Heart left ventricle (tissue), 16 donors: ENCODE measurements at places on chromosomes 3 and 15.

GRCh38 chr15:60093273-60094067, 89.4 kb downstream of the FOXB1 start:
- DNase-seq: no peak

DNA sequence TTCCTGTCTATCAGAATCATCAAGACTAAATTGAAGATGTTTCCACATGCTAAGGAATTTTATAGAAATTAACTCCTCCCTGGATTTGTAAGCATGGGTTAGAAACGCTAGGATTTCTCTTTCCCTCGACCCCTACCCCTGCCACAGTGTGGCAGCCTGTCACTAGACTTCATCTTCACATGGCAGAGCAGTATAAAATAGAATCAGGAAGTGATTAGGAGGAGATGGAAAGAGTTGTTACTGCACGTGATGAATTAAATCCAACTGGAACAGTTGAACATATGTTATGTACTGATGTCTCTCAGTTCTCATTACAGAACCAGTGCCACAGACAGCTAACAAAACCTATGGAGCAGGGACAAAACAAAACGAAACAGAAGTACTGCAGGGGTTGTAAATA, 130.0 kb upstream of the BNIP2 start:
- DNase-seq: no peak

- DNase-seq: no peak
These were observed 4.6 kb downstream of the FBXL22 start for GRCh38 chr15:63601704-63602185.

DNA sequence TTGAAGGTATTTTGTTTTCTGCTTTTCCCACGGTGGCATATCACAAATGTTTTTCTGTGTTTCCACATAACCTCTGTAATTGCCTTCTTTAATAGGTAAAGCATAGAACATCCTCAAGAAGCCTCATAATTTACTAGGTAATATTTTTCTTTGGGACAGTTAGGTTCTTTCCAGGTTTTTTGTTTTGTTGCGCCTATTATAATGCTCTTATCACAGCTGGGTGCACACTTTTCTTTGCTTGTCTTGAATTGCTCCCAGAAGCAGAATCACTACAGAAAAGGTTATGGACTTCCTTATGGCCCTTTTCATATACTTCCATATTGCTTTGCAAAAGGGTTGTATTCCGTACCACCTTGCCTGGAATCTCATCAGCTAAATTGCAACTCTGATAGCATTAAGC, 213.5 kb downstream of the RYR3 start:
- DNase-seq: no peak

DNA sequence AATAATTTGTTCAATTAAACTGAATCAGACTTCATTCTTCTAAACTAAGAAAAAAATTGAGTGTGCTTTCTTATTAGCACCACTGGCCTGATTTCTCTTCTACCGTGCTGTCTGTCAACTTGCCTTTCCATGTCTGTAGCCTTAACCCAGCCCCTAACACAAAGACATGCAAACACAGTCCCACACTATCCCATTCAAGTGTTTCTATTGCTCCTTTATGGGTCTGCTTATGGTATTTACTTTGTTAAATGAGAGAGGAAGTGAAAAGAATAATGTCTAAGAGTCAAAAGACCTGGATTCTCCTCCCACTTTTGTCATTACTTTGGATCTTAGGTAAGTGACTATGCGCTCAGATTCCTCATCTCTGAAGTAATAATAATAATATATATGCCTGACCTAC, 55.3 kb downstream of the GTF2E1 start:
- no peak for DNase-seq

DNA sequence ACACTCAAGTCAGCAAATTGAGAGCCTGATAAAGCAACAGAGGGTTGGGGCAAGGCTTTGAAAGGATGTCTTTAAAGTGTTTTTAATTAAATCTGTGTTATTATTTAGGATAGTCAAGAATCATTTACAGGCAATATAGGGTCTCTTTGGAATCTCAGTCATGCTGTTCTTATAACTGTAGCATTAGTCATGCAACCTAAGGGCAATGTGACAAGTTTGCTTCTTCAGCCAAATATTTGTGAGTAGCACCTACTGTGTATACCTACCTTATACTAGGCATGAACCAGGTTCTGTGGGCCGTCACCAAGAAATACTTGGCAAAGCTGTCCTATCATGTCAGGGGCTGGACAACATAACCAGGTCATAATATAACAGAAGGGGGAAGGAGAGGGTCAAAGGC, 184.6 kb upstream of the TRIM42 start:
- DNase-seq: no peak

GRCh38 chr15:87500240-87500639, 756.3 kb downstream of the NTRK3 start:
- DNase-seq: no peak

DNA sequence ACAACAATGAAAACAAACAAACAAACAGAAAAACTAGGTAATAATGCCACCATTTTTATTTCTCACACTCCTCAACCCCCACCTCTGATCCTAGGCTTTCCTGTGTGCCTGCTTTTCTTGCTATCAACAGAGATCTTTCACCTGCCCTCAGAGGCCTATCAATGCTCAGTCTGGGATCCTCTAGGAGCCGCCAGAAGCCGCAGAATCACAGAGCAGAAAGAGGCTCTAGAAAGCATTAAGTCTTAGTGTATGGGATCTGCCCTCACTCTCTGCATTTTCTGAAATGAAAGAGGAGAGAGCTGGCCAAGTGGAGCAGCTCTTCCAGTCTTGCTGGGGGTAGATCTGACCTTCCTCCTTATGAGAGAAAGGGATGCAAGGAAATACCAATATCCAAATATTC, 306.8 kb downstream of the TUSC7 start:
- no peak for DNase-seq

GRCh38 chr3:11379824-11380701, 107.9 kb downstream of the ATG7 start:
- DNase-seq: no peak

DNA sequence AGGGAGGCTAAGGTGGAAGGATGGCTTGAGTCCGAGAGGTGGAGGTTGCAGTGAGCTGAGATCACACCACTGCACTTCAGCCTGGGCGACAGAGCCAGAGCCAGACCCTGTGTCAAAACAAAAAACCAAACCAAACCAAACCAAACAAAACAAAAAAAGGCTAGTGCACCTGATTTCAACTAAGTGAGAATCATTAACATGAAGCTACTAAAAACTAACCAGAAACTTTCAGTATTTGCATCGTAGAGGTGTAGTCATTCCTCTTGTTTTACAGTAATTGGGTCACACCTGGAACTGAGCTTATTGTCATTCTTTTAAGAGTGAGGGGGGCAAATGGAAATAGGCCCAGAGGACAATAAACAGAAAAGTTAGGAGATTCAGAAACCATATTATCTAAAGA, 58.5 kb downstream of the ST6GAL1 start:
- no peak for DNase-seq

DNA sequence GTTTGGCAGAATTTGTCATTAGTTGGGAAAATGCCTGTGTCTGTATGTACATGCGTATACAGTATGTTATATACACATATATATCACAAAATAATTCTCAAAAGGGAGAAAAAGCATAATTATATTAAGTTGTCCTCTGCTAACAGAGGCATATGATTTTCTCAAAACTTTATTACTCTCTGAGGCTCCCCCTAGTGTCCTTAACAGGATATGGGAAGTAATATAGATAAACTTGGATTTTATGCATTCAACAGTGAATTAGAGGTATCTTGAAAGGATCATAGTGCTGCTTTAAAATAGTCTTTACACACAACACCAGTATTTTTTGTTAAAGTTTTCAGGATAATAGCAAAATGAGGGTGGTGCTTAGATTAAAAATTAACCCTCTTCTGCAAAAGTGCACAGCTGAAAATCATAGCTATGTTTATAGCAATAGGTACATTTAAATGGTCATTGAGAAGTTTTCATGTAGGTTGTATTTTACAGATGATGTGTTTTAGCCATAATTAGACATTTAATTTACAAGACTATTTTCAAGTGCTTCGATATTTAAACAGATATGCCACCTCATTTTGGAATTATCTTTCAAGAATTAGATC, 454.0 kb upstream of the ROBO2 start:
- no peak for DNase-seq

DNA sequence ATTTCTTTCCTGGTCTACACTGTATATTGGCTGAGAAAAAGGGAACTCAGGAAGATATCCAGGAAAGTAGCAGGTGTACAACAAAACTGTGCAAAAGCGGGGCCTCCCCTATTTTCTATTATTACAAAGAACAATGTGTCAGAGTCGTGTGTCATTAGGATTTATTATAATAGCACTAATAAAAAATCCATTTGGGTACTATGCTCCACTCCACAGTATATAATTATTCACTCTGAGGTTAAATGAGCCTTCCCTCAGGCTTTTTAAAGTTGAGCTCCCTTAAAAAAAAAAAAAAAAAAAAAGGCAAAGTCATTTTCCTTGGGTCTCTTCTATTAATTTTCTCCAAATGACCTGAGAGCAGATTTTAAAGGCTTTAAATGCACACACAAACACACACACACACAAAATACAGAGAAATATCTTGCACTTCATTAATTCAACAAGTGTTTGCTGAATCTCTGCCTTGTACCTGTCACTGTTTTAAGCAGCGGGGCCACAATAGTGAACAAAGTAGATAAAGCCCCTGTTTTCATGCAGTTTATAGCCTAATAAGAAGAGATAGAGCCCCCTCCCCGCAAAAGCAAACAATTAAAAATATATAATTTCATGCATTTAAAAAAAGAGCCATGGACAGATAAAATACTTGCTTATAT, 1.3 kb upstream of the DPP8 start:
- DNase-seq: no peak

DNA sequence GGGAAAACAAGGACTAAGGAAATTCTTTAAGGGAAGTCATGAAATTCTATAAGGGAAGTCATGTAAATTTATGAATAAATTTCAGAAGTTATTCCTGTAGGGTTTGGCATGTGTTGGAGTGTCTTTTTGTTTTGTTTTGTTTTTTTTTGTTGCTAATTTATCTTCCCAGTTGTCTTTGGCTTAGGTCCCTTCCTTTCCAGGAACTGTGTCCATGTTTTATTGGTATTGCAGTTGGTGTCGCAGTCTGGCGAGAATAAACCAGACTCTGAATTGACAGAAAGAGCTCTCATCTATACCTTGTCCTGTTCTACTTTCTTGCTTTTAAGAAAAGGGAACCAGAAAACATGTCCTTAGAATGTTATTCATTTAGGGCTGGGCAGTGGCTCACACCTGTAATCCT, 57.6 kb downstream of the SGO1 start:
- no peak for DNase-seq

DNA sequence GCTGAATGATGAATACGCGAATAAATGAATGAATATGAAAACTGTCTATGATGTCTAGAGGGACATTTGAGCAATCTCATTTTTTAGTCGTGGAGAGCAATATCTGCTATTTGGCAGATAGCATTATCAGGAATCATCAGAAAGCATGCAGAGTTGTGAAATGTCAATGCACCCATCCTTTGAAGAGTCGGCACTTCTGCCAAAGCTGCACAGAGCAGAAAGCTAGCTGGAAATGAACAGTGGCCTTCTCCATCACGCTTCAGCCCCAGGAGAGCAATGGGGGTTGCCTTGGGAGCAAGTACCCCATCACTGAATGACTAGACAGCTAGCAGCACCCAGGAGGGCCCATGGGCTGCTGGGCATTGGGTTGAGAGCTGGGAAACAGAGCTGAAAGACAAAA, 69.1 kb upstream of the PROK2 start:
- no peak for DNase-seq

DNA sequence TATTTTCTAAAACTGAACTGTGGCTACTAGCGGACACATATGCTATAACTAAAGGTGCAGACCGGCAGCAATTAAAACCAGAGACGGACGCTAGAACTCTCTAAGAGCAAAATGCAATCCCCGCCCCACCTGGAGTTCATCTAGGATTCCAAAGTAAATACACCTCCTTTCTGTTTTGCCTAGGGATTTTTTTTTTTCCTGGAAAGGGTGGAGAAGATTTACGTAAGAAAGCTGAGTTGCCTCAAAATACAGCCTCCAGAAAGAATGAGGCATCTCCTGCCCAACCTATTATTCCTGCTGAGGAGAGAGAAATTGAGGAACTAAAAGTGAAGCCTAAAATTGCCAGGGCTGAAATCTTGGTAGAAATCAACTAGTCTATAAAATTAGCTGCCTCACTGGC, 150.2 kb downstream of the TP63 start:
- no peak for DNase-seq

- DNase-seq: no peak
These were observed 276.3 kb upstream of the ARRDC4 start for GRCh38 chr15:97684249-97684648.

DNA sequence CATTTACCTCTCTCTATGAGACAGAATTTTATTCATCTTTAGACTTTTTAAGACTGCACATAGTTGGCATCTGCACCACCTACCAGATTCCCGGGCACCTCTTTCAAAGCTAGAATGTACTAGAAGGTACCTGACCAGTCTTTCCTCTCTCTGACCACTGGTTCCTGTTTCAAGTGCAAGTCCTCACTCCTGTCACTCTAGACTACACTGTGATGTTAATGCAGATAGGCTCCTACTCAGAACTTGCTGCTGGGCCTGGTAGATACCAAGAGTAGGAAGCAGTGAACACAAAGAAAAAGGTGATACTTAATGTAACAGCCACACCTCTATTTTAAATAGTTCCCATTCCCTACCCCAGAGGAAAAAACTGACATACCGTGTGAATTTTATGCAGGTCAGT, 8.1 kb upstream of the TCAIM start:
- DNase-seq: no peak

DNA sequence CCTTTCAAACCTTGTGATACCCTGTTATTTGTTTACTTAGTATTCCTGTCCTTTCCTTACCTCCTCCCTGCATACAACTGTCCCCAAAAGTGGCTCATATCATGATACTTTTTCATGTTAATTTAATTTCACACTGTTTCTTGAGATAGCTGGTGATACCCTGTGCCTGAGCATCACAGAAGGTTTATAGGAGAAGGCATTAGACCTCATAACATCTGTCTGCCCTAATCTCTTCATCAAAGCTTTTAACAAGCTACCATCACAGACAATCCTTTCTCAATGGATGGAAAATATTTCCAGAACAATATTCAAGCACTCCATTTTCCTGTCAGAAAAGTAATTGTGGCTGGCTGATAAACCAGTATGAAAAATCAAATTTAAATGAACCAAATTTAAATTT, 81.6 kb downstream of the SSR3 start:
- no peak for DNase-seq

GRCh38 chr15:60973637-60974415, 255.3 kb downstream of the RORA start:
- no peak for DNase-seq

GRCh38 chr3:399647-400046, 203.1 kb downstream of the CHL1 start:
- DNase-seq: no peak

DNA sequence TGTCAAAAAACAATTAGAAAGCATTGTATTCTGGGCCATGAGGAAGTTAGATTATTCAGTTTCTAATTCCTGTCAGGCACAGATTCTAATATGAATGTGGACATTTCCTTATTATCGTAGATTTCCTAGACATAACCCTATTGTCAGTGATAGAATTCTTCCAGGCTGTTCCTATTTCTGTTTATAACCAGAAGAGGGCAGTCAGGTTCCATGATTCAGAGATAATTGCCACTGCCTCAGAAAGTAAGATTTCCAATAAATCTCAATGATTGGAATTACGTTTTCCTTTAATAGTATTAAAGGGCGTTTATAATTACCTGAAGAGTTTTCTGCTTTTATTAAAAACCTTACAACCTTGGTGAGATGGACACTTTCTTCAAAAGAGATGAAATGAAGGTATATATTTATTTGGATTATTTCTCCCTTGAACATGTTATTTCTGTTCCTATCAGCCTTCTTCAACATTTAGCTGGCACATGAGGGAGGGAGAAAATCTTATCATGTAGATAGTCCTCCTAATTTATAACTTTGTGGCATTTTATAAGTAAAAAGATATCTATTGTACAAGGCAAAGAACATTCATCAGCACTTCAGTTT, 439.2 kb downstream of the MCTP2 start:
- no peak for DNase-seq
